Pulmonary artery endothelial cell (primary cell): ENCODE measurements at places on chromosomes 3 and 15. TPM values are rescaled to one million over a fixed set of nuclear protein-coding genes. Genes with fewer than 3 reads are reported as not detected.

The PLCB2 gene
- total RNA-seq, result 0.56 and 7.1 TPM in 2 replicates

DNA sequence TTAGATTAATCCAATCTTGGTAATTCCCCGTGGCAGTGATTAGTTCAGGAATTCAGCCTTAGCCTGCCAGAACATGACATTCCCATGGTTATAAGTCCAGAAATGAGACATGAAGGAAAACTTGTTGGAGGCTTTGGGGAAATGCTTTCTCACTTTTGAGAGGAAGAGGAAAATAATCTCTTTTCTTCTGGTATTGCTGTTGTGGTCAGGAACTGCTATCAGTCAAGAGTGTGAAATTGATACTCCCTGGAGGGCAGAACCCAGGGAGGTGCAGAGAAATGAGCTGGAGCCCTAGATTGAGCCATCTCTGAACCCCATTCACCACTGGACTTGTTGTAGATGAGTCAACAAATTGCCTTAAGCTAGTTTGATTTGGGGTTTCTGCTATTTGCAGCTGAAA, 38.6 kb upstream of the APH1B start:
- no peak for DNase-seq

- DNase-seq, result peak; percentile 69
Measured at GRCh38 chr3:147298511-147298982, 107.8 kb downstream of the ZIC4 start.

The SPINT1 gene
- 1.1 and 1.7 TPM in 2 replicates for total RNA-seq

- DNase-seq, result no peak
Measured at GRCh38 chr15:25436707-25437106, 2.1 kb downstream of the UBE3A start.

DNA sequence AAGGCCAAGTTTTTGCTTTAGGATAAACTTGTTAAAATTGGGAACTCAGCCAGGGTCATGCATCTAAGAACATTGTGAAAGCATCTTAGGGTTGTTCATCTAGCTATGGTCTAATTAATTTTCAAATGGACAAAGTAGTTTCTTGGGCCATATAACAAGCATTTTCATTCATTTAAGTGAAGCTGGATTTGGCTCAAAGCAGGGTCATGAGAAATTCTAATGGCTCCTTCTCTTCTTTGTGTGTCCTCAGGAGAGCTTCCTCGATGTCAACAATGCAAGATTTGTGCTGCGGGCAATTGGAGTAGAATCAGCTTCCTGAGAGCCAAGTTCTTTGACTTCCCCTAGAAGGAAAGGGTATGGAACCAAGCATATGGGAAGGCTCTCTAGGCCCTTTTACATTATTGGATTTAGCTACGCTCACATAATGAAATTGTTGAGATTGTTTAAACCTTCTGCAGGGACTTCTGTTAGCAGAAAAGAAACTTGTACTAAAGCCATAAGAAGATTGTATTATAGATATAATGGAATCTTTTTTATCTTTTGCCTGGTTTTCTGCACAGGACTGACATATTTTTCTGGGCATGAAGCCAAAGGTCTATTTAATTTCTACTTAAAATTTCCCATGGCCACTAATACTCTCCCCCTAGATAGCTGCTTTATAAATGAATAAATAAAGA, 1.8 kb upstream of the SAMMSON start:
- DNase-seq, result no peak

- DNase-seq, result no peak
Measured at GRCh38 chr3:50201573-50202315, 3.3 kb upstream of the SLC38A3 start.

- no peak for DNase-seq
Measured at GRCh38 chr3:63135367-63135766, 142.7 kb upstream of the SYNPR start.

The MYO5A gene
- total RNA-seq, result 155 and 183 TPM in 2 replicates

- no peak for DNase-seq
Measured at GRCh38 chr3:196694202-196694638, 17.8 kb downstream of the CEP19 start.

The ZNF774 gene
- 0.92 and 1.1 TPM in 2 replicates for total RNA-seq

GRCh38 chr3:109131276-109131675, 5.2 kb upstream of the C3orf85 start:
- no peak for DNase-seq

DNA sequence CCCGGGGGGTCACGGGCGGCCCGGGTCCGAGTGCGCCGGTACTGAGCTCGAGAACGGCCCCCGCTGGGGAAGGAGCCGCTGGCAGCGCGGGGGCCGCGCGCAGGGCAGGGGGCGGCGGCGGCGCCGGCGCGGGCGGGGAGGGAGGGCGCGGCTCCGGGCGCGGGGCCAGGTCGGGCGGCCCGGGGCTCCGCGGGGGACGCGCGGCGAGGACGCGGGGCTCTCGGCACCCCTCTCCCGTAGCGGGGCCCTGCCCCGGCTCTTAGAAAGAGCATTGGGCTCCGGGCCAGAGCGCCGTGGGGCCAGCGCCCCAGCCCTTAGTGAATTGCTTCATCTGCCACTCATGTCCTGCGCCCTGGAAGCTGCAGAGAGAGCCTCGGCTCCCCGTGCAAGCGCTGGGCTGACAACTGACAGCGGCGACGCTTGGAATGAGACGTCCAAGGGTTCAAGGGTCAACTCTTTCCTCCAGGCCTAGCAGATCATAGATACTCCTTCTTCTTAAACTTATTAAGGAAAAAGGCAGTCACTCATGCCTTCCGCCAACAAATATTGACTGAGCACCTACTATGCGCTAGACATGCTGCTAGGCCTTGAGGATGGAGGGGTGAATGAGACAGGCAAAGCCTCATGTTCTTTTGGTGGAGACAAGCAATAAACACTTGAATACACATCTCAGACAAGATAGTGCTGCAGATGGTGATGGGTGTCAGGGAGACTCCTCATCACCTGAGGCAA, 140.8 kb downstream of the SMAD6 start:
- DNase-seq, result no peak
